ENCODE measurements at places on chromosomes 3 and 15.

DNA sequence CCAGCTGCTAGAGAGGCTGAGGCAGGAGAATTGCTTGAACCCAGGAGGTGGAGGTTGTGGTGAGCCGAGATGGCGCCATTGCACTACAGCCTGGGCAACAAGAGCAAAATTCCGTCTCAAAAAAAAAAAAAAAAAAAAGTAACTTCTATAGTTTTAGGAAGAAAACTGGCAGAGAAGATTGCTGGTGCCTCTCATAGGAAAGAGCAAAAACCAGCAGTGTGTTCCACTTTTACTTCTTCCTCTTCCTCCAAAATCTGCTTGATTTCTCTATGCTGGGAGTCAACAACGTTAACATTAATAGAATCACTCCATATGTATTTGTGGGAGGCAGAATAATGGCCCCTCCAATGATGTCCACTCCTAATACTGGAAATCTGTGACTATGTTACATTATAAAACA, 12.5 kb upstream of the NR1D2 start:
- DNase-seq, result no peak

DNA sequence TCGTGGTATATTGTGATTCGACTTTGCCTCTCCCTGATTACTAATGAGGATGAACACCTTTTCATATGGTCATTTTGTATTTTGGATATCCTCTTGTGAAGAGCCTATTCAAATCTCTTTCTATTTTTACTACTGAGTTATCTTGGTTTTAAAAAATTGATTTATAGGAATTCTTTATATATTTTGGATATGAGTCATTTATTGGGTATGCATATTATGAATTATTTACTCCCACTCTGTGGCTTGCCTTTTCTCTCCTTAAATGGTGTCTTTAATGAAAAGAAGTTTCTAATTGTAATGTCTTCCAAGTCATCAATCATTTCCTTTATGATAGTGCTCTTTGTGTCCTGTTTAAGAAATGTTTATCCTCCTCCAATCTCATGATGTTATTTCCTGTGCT, 191.5 kb upstream of the DPH6 start:
- DNase-seq, result no peak

GRCh38 chr3:152226176-152226575, 42.6 kb upstream of the MBNL1 start:
- no peak for DNase-seq

GRCh38 chr3:160180581-160181216, 44.5 kb upstream of the C3orf80 start:
- DNase-seq, result no peak
